Stimulated activated CD4-positive, alpha-beta T cell treated with anti-CD3 and anti-CD28 coated beads, Interleukin-15, amount 100 ng/mL, for 1 hour (primary cell): ENCODE measurements at places on chromosomes 2 and 18.

GRCh38 chr2:219206328-219207133 lies at the start of gene ZFAND2B:
Gene ZFAND2B, plus strand, starts transcription at chr2:219206782. Its CDS starts 206 bp downstream, at chr2:219206988.
- peak; percentile 95 for DNase-seq

DNA sequence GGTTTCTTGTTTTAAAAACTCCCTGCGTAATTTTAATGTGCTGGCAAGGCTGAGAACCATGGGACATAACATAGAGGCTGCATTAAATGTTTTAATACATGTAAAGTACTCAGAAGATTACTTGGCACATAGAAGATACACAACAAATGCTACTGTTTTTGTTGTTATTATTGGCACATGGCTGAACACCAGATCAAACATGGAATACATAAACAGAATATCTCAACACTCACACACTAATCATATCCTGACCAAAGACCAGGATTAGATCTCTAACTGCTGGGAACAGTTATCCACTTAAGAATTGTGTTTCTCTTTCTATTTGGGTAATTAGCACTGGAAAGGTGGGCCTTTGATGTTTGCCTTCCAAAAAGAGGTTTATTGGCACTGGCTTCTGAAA lies 69.3 kb downstream of the KCNE4 start:
- DNase-seq = no peak

GRCh38 chr18:48011926-48012465 lies 81.5 kb upstream of the SMAD2 start:
- no peak for DNase-seq

GRCh38 chr2:134153294-134153880 lies 100.5 kb upstream of the MGAT5 start:
- DNase-seq = no peak

DNA sequence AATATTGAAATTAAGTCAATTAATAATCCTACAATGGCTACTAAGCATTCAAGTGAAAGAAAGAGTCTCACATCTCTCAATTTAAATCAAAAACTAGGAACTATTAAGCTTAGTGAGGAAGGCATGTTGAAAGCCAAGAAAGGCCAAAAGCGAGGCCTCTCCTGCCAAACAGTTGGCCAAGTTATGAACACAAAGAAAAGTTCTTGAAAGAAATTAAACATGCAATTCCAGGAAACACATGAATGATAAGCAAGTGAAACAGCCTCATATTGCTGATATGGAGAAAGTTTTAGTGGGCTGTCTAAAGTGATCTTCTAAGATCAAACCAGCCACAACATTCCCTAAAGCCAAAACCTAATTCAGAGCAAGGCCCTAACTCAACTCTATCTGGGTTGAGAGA lies 11.8 kb downstream of the RDH14 start:
- DNase-seq = no peak

DNA sequence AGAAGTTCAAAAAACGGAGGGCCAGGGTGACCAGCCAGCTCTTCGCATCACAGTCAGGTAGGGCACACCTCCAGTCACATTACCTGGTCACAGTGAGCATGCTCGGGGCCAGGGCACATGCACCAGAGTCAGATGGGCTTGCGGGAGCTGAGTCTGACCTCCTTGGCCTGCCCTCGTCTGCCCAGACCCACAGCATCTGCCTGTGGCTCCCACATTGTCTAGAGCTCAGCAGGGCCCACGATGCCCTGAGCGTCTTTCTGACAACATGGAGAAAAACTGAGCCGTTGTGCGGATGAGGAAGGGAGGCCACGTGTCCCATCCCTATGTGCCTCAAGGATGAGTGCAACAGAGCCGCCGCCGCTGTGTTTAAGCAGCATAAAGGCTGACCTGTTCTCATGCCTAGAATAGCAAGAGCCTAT lies 37.6 kb downstream of the CRACDL start:
- DNase-seq = no peak

DNA sequence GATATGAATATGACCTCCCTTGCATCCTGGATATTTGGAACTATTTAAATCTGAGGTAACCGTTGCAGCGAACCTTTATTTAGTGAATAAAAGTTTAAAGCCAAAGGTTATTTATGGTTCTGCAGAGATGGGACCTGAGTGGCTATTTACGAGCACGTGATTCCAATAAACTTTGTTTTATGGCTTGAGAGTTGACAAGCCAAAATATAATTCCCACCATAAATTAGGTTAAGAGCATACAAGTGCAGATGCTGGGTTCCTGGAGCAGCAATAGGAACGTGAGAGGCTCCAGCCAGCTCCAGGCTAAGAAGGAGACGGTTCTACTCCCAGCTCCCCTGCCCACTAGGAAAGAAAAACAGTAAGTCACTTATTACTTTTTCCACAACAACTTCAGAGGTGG lies 5.2 kb upstream of the HOXD4 start:
- no peak for DNase-seq

DNA sequence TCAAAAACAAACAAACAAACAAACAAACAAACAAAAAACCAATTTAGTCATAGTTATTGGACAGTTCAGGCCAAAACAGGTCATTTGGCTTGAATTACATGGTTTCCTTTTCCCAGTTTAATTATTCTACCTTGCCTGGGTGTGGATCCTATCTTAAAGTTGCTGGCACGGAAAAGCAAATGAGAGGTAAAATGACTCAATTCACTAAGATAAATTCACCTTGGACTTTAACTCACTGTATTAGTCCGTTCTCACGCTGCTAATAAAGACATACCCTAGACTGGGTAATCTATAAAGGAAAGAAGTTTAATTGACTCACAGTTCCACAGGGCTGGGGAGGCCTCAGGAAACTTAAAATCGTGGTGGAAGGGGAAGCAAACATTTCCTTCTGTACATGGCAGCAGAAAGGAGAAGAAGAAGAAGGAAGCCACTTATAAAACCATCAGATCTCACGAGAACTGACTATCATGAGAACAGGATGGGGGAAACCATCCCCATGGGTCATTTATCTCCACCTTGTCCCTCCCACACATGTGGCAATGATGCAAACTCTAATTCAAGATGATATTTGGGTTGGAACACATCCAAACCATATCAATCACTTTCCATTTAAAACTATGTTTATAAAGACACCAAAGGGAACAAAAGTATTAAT lies 22.5 kb upstream of the TRAPPC8 start:
- DNase-seq = no peak

DNA sequence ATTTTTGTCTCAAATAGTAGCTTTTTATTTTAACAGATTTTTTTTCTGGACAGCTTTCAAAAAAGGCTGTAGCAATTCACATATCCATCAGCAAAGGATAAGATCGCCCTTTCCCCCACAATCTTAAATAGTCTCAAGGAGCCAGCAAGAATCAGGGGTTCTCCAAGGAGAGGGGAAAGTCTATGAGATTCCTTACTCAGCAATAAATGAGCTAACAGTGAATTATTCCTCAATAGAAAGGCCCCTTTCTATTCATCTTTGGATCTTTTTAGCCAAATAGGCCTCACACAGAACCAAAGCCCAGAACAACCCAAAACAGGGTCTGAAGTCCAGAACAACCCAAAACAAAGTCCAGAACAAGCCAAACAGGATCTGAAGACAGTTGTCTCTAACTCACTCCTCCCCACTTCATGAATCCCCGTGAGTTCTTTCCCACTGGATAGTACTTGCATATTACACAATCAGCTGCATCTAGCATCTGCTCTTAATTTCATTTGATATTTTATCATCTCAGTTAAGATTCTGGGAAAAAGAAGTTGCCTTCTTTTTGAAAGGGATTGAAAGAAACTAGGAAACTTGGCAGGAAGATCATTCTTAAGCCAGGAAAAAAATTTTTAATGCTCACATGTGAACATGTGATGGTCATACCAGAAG lies 3.4 kb upstream of the DHRS9 start:
- DNase-seq = no peak

GRCh38 chr2:220646424-220646823 lies 925.7 kb downstream of the EPHA4 start:
- no peak for DNase-seq

- no peak for DNase-seq
Measured at GRCh38 chr2:5007596-5007995, 684.6 kb upstream of the SOX11 start.

GRCh38 chr18:21513292-21513691 lies 87.2 kb downstream of the ESCO1 start:
- DNase-seq = no peak

DNA sequence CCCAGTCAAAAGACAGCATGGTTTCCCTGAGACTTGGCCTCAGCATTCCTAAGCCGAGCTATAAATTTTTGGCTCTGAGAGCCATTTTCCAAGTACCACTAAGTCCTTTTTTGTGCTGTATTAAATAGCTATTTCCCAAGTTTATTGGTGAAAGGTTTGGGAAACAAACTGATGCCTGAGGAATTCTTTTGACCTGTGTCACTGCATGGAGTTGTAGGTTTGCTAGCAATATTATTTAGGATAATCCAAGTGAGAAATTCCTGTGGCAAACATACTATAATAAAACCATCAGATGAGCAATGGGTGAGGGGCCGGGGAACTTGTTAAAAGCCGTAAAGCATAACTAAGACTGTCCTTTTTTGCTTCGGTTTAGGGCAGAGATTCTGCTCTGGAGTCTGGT lies 28.4 kb downstream of the ARHGAP28 start:
- DNase-seq = no peak

- no peak for DNase-seq
Measured at GRCh38 chr2:218039171-218039570, 29.9 kb upstream of the RUFY4 start.

DNA sequence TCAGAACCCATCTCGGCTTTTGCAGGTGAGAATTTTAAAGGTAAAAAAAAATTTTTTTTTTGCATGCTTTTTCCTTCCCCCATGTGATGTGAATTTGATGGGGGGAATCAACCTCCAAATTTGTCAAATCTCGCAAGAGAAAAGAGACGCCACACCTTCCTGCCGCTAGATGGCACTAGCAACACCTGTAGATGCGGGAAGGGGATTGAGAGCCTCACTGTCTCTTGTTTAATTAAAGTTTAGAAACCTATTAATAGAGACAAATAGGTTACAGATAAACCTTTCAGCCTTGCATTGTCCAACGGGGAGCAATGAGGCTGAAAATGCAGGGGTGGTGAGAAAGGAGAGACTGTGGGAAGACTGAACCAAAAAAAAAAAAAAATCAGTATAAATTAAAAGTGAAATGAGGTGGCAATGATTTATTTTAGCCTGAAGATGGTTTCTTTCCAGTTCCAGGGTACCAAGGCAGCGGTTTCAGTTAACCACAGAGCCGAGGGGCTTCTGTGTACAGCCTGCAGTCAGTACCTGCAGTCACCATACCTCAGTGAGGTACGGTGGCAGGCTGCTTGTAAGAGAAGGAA lies 84.6 kb downstream of the NRP2 start:
- no peak for DNase-seq

- peak; percentile 23 for DNase-seq
Measured at GRCh38 chr2:54903736-54904554, 146.3 kb downstream of the RTN4 start.

- DNase-seq = no peak
Measured at GRCh38 chr2:9106338-9107167, 100.1 kb upstream of the ASAP2 start.

DNA sequence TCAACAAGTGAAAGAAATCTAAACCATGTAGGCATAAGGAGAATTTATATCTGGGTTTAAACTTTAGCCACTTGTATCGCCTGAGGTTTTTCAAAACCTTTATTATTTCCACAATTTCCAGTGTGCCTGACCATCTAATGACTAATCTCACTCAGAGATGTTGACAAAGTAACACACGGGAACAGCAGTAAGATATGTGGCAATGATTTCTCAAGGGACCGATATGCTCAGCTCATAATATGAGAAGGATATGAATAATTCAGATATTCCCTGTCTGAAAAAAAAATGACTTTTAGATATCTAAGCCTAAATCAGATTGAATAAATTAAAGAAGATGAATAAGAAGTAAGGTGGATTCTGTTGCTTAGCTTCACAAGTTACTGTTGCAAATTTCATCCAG lies 43.5 kb downstream of the TMEM163 start:
- no peak for DNase-seq

DNA sequence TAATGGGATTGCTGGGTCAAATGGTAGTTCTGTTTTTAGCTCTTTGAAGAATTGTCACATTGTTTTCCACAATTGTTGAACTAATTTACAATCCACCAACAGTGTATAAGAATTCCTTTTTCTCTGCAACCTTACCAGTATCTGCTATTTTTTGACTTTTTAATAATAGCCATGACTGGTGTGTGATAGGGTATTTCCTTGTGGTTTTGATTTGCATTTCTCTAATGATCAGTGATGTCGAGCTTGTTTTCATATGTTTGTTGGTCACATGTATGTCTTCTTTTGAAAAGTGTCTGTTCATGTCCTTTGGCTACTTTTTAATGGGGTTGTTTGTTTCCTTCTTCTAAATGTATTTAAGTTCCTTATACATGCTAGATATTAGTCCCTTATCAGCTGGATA lies 322.3 kb downstream of the CDH2 start:
- no peak for DNase-seq

DNA sequence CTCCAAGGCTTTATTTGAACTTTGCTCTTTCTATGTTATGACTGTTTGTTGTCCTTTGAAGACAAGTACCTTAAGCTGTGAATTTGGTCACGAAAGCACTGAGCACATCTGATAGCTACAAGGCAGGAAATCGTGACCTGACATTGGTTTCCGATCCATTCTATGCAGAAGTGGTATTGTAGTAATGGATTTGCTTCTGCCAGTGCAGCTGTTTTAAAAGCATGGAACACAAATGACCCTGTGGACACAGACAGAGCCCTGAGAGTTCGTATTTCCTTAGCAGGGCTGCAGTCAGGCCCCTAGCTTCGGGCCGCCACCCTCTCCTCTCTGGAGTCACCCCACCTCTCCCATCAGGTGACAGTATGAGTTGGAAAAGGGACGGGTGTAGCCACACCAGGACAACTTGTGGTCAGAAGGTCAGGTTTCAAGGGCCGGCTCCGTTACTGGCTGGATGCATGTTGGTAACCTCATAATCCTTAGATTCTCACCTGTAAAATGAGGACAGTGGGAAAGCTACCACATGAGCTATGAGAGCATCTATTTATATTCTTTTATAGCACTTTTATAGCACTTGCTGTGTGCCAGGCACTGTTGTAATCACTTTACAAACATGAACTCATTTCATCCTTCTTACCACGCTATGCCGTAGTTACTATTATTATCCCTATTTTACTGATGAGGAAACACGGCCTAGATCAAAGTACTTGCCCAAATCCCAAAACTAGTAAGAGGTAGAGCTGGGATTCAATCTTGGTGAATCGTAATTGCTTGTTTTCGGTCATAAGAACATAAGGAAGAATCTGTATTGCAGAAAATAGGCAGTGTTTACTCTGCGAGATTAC lies 70.2 kb downstream of the SPATS2L start:
- no peak for DNase-seq

GRCh38 chr18:3693410-3693809 lies 243.4 kb downstream of the TGIF1 start:
- DNase-seq = no peak
